IMR-90 (cell line): ENCODE measurements at places on chromosomes 5 and 9. TPM values are rescaled to one million over a fixed set of nuclear protein-coding genes. Genes with fewer than 3 reads are reported as not detected.

Gene CBY3
- total RNA-seq, result 0.18 TPM in 1 of 2 replicates, not detected in the other

Gene PDLIM4
- total RNA-seq, result 61.1 and 97.5 TPM in 2 replicates

Gene C9orf153
- total RNA-seq, result not detected in 2 replicates

Gene NCS1
- 35.8 and 41.0 TPM in 2 replicates for total RNA-seq

Gene SHOC1
- total RNA-seq, result not detected in 2 replicates

Gene SPINK13
- total RNA-seq, result not detected in 2 replicates
